Stimulated activated CD4-positive, alpha-beta T cell treated with anti-CD3 and anti-CD28 coated beads, Interleukin-1b, Interleukin-23, amount 100 ng/mL, for 1 hour (primary cell): ENCODE measurements at places on chromosomes 12 and 14.

DNA sequence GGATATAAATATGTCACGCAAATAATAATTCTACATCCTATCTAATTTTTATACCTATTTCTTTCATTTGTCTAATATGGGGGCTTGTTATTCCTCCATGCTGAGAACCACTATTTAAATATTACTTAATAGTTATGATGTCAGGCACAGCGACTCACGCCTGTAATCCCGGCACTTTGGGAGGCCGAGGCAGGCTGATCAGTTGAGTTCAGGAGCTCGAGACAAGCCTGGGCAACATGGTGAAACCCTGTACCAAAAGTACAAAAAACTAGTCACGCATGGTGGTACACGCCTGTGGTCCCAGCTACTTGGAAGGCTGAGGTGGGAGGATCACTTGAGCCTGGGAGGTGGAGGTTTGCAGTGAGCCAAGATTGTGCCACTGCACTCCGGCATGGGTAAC, 45.2 kb downstream of the GXYLT1 start:
- DNase-seq = no peak

- DNase-seq = no peak
Observed at GRCh38 chr12:60205500-60205899, 609.7 kb downstream of the SLC16A7 start.

- DNase-seq = no peak
Observed at GRCh38 chr12:57584690-57585089, 6.3 kb upstream of the PIP4K2C start.

DNA sequence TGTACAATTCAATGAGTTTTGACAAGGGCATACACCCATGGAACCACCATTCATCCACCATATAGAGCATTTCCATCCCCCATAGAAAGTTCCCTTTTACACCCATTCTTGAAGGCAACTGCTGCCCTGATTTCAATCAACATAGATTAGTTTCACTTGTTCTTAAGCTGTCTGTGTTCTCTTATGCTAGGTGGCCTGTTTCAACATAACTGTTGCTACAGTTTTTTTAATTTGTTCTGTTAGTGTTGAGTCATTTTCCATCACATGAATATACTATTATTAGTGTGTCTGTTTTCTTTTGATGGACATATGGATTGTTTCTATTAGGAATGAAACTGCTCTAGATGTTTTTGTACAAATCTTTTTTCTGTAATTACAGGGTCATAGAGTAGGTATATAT, 123.4 kb downstream of the PTPRQ start:
- no peak for DNase-seq

- no peak for DNase-seq
Observed at GRCh38 chr12:121579190-121579791, 1.5 kb downstream of the KDM2B start.

DNA sequence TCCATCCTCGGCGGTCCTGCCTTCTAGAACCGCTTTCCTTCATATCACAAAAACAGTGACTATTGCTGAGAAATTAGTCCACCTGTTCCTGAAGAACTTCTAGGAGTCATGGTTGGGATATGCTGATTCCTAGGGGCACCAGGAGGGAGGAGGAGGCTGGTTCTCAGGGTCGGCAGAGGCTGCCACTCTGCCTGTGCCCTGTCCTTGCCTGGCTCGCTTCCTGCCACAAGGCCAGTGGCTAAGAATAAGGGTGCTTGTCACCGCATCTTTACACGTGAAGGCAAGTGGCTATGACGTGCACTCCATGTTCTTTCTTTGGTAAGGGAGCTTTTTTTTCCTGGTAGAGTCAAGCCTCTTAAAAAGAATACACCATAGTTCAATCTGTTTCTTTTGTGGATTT, 18.7 kb upstream of the DGLUCY start:
- DNase-seq = no peak

- DNase-seq = no peak
Observed at GRCh38 chr14:71751264-71751663, 181.0 kb upstream of the RGS6 start.

GRCh38 chr12:57527184-57527583, 4.6 kb downstream of the MBD6 start:
- no peak for DNase-seq
